Activated CD4-positive, CD25-positive, alpha-beta regulatory T cell (primary cell): ENCODE measurements at places on chromosomes 7 and 10.

GRCh38 chr7:67451306-67451705, 454.7 kb downstream of the TYW1 start:
- no peak for DNase-seq

GRCh38 chr7:88401009-88401623, 94.4 kb upstream of the STEAP4 start:
- no peak for DNase-seq

DNA sequence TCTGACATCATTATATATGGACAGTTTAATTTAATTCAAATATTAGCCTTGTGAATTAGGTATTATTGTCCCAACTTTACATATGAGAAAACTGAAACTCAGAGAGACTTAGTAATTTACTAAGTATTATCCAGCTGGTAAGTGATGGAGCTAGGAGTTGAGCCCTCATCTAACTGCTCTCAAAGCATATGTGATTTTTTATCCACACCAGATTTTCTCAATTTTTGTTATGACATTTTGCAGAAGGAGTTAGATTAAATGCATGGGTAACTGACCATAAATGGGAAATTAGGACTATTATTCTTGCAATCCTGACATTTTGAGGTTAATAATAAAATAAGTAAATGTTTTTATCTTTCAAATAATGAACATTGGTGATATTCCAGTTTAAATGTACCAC, 778.3 kb upstream of the SORCS1 start:
- DNase-seq, result no peak

DNA sequence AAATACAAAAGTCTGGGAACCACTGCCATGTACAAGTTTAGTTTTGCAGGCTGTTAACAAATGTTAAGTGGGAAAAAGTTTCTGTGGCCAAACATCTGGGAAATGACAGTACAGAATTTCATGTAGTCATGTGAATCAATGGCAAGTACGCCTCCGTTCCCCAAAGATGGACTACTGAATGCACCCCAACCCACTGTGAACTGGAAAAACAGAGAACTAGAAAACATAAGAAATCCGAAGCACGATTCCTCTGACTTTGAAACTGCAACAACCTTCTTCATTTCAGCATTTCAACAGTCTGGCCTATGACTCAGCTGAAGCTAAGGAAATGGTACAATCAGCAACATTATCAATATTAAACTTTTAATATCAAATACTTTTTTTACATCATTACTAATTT, 41.8 kb downstream of the MCMBP start:
- DNase-seq, result no peak

- no peak for DNase-seq
Observed at GRCh38 chr10:87771871-87772500, 46.0 kb downstream of the ATAD1 start.

DNA sequence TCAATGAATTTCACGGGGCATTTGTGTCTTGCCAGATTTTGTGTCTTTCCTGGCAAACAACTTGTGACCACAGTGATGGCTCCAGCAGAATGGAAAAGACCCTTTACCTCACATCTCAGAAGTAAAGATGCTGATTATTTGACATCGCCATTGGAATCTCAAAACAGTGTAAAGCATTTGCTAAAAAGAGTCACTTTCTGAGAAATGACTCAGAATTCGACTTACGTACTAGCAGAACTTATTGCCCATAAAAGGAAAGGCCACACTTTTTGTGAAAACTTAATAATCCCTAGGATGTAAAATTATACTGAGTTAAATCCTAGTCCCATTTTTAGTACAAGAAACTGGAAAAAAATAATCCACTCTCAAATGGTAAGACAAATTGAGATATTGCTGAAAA, 35.9 kb upstream of the PRKCQ start:
- DNase-seq, result no peak

- DNase-seq, result no peak
Observed at GRCh38 chr7:45203459-45203858, 45.9 kb downstream of the RAMP3 start.

DNA sequence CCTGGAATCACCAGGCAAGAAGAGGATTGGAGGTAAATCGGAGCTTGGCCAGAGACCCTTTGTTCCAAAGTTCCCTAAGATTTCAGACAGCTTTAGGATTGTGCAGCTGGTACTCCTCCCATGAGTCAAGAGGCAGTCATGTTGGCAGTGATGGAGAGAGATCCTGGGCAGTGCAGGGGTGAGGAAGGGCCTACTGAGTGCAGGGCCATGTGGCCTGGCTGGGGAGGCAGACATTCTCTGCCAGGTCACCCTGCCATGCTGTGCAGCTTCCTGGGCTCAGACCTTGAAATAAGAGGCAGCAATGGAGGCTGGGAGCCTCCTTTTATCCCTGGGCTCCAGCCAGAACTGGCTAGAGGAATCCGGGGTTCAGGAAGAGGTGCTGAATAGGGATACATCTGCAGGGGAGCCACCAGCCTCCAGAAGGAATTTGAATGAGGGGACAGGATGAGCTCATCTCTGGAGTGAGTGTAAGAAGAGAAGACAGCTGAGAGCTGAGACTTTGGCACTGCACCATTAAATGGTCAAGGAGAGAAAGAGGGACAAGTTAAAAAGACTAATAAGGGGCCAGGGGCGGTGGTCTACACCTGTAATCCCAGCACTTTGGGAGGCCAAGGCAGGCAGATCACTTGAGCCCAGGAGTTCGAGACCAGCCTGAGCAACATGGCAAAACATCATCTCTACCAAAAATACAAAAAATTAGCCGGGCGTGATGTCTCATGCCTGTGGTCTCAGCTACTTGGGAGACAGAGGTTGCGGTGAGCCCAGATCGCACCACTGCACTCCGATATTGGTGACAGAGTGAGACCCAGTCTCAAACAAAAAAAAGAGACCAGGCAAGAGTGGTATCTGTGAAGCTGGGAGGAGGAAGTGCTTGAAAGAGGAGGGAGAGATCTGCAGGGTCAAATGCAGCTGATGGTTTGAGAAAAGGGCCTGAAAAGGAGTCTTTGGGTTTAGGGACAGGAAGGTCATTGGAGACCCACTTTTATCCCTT, 12.0 kb downstream of the SFTPD start:
- DNase-seq, result no peak

GRCh38 chr10:21885940-21886339, 117.6 kb downstream of the DNAJC1 start:
- DNase-seq, result no peak

DNA sequence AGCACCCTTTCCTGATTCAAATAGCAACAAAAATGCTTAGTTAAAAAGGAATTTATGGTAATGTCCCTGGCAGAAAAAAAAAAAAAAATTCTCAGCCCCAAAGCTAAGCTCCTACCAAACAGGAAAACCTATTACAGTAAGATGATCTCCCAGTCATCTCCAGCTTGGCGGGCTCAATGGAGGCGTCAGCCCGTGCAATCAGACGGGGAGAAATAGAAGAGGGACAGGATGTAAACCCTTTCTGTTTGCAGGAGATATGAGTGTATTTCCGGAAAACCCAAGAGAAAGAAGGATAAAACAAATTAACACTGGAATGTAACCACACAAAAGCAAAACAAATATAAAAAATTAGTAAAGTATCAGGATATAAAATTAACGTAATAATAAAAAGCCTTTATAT, 242.8 kb downstream of the TCERG1L start:
- no peak for DNase-seq

- DNase-seq, result no peak
Observed at GRCh38 chr7:127536394-127536691, 49.1 kb downstream of the GCC1 start.
